ENCODE measurements at places on chromosomes 2 and 18.

DNA sequence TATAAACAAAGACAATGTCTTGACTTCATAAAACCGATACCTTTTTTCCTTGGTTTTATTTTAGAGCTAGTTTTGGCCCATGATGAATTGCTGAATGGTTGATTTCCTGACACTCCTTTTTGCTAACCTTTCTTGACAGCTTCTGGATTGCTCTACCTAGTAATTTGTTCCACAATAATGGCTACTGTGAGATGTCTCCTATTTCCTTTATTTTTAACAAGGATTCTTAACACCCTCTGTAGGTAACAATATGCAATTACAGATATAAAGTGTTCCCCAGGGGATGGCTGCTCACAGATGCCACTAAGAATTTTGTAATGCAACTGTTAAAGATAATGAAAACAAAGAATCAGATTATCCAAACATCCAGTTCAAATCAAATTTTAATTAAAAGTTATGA lies 100.8 kb upstream of the ATP5MC3 start:
- no peaks in the 10 kb centered on the region for H3K36me3 ChIP-seq
- no peak overlapping the region for H3K27ac ChIP-seq
- peaks cover 2% of the 10 kb centered on the region for H3K4me1 ChIP-seq
- H3K4me3 ChIP-seq, result no peak overlapping the region
- no peak for DNase-seq
- peaks cover 4% of the 10 kb centered on the region for H3K27me3 ChIP-seq

GRCh38 chr2:100976645-100977391 lies 25.3 kb upstream of the RPL31 start:
- no peaks in the 10 kb centered on the region for H3K4me1 ChIP-seq
- H3K36me3 ChIP-seq, result no peaks in the 10 kb centered on the region
- H3K4me3 ChIP-seq, result no peak overlapping the region
- H3K27me3 ChIP-seq, result no peaks in the 10 kb centered on the region
- no peak overlapping the region for H3K27ac ChIP-seq

- H3K27ac ChIP-seq, result no peak overlapping the region
- H3K36me3 ChIP-seq, result no peaks in the 10 kb centered on the region
- H3K4me3 ChIP-seq, result no peak overlapping the region
Measured at GRCh38 chr2:187576906-187577305, 22.7 kb upstream of the TFPI start.

- no peak for DNase-seq
- peaks cover 53% of the 10 kb centered on the region for H3K4me1 ChIP-seq
- no peak overlapping the region for H3K4me3 ChIP-seq
Measured at GRCh38 chr18:12843420-12844350, 40.4 kb downstream of the PTPN2 start.

GRCh38 chr18:52220062-52220591 lies 119.9 kb upstream of the DCC start:
- H3K27ac ChIP-seq, result no peak overlapping the region
- no peak overlapping the region for H3K4me3 ChIP-seq
- no peaks in the 10 kb centered on the region for H3K36me3 ChIP-seq
- no peaks in the 10 kb centered on the region for H3K27me3 ChIP-seq
- H3K4me1 ChIP-seq, result no peaks in the 10 kb centered on the region

DNA sequence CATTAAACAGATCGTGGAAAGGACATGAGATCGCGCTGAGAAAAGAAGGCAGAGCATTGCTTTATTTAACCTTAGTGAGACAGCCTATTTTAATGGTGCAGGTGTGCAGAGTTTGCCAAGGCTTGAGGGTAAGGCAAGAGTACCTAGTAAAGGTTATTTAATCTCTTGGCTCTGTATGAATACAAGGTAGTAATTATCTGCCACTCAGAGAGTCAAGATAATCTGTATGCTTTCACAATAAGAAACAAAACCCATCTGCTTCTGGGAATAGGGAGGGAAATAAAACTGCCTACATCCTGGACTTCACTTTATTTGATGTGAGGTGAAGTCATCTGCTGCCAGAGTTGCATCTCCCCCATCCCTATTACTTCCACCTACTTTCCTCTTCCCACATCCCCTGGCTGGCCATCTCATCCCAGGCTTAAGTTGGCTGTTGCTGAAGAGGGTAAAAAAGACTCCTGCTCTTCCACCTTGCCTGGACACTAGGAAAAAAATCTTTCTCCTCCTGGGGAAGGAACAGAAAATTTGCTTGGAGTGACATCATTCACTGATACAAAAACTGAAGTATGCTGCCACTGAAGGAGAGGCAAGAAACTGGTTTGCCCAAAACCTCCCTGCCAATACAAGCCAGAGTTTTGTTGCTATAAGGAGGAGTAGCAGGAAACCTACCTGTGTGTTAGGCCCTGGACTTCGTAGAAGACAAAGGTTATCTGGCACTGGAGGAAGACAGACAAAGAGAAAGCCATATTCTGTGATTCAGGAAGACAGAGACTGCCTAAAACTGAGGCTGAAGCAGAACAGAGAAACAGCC lies 35.8 kb upstream of the ARHGAP25 start:
- H3K36me3 ChIP-seq, result peaks cover 7% of the 10 kb centered on the region
- peaks cover 8% of the 10 kb centered on the region for H3K27me3 ChIP-seq
- no peak for DNase-seq
- H3K4me1 ChIP-seq, result peaks cover 7% of the 10 kb centered on the region
- H3K27ac ChIP-seq, result no peak overlapping the region
- no peak overlapping the region for H3K4me3 ChIP-seq

- peaks cover 45% of the 10 kb centered on the region for H3K27me3 ChIP-seq
- no peaks in the 10 kb centered on the region for H3K36me3 ChIP-seq
- no peak overlapping the region for H3K27ac ChIP-seq
- no peak overlapping the region for H3K4me3 ChIP-seq
Measured at GRCh38 chr18:75496151-75496550, 68.6 kb upstream of the SMIM21 start.

GRCh38 chr2:147364597-147364996 lies 480.2 kb upstream of the ACVR2A start:
- no peaks in the 10 kb centered on the region for H3K27me3 ChIP-seq
- no peaks in the 10 kb centered on the region for H3K36me3 ChIP-seq
- H3K4me1 ChIP-seq, result peaks cover 5% of the 10 kb centered on the region
- H3K4me3 ChIP-seq, result no peak overlapping the region

GRCh38 chr18:506264-506663 lies 5.8 kb upstream of the COLEC12 start:
- H3K36me3 ChIP-seq, result no peaks in the 10 kb centered on the region
- no peaks in the 10 kb centered on the region for H3K4me1 ChIP-seq
- H3K27ac ChIP-seq, result no peak overlapping the region
- H3K27me3 ChIP-seq, result peaks cover 26% of the 10 kb centered on the region
- no peak for DNase-seq
- no peak overlapping the region for H3K4me3 ChIP-seq

- no peaks in the 10 kb centered on the region for H3K36me3 ChIP-seq
- no peaks in the 10 kb centered on the region for H3K27me3 ChIP-seq
- H3K4me3 ChIP-seq, result no peak overlapping the region
- no peak overlapping the region for H3K27ac ChIP-seq
- no peaks in the 10 kb centered on the region for H3K4me1 ChIP-seq
Measured at GRCh38 chr18:44180683-44181082, 500.0 kb upstream of the SETBP1 start.

DNA sequence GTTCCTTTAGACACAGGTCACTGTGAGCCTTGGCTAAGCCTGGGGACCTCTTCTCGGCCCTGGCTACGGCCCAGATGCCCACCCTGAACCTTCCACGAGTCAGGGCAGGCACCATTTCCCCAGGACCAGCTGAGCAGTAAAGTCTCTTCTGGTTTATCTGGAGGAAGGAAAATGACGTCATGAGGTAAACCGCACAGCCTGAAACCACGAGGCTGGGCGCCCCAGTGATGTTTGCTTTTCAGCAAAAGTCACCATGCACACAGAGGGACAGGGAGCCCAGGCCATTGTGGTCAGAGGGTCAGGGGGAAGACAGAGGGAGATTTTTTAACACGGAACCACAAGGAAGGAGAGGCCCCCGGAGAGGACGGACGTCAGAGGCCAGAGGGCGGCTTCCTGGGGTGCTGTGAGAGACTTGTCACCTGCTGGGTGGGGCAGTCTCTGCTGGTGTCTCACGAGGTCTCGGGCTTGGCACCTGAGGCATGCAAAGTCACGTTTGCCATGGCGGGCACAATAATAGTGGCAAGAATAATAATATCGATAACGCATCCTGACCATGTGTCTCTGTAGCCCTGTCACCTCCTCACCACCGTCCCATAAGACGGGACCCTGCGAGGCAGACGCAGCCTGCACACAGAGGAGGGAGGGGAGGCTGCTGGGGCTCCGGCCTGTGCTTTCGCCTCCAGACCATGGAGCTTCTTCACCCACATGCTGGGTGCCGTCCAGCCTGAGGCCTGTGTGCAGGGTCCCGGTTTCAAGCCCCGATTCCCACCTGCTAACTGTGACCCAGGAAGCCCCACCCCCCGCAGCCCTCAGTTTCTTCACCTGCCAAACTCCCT lies 33.2 kb upstream of the FOSL2 start:
- peaks cover 19% of the 10 kb centered on the region for H3K27me3 ChIP-seq
- H3K36me3 ChIP-seq, result peaks cover 2% of the 10 kb centered on the region
- H3K4me1 ChIP-seq, result peaks cover 53% of the 10 kb centered on the region
- H3K4me3 ChIP-seq, result peak overlapping the region; percentile 68
- peak; percentile 80 for DNase-seq
